ENCODE measurements at places on chromosomes 11 and 22.

- no peak for DNase-seq
Observed at GRCh38 chr22:21043860-21044535, 1.7 kb upstream of the LRRC74B start.

- no peak for DNase-seq
Observed at GRCh38 chr11:11500744-11501487, 120.9 kb downstream of the GALNT18 start.

- DNase-seq: no peak
Observed at GRCh38 chr11:18064450-18065054, 18.5 kb upstream of the TPH1 start.

DNA sequence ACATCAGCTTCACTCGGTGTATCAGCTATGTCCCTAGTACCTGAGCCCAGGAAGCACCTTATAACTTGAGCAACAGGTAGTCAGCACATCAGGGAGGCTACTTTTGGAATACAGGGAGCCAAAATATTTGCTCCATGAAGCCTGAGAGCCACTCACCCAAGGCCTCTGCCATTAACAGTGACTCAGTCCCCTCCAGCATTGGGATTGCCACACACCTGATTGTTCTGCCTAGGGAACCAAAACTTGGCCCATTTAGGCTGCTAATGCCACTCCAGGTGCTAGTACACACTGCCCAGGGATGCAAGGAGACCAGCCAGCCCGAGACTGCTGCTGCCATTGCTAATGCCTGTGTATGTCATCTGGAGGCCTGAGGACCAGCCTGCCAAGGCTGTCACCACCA is 773.6 kb upstream of the TENM4 start:
- no peak for DNase-seq

- no peak for DNase-seq
Observed at GRCh38 chr22:29300467-29300806, 6.0 kb upstream of the GAS2L1 start.

DNA sequence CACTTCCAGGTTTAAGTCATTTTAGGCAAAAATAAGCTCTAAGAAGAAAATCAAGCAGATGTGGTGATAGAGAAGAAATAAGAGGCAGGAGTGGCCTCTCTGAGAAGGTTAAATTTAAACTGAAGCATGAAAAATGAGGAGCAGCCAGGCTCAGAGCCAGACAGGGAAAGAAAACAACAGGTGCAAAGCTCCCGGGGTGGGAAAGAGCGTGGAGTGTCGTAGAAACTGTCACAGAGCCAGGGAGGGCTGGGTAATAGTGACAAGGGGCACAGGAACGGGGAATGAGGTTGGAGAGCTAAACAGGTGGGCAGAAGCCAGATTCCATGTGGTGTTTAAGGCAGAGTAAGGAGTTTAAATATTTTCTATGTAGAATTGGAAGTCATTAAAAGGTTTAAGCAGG is 132.1 kb upstream of the BLID start:
- DNase-seq: no peak

GRCh38 chr11:17892409-17892808 is 120.4 kb downstream of the SERGEF start:
- no peak for DNase-seq

DNA sequence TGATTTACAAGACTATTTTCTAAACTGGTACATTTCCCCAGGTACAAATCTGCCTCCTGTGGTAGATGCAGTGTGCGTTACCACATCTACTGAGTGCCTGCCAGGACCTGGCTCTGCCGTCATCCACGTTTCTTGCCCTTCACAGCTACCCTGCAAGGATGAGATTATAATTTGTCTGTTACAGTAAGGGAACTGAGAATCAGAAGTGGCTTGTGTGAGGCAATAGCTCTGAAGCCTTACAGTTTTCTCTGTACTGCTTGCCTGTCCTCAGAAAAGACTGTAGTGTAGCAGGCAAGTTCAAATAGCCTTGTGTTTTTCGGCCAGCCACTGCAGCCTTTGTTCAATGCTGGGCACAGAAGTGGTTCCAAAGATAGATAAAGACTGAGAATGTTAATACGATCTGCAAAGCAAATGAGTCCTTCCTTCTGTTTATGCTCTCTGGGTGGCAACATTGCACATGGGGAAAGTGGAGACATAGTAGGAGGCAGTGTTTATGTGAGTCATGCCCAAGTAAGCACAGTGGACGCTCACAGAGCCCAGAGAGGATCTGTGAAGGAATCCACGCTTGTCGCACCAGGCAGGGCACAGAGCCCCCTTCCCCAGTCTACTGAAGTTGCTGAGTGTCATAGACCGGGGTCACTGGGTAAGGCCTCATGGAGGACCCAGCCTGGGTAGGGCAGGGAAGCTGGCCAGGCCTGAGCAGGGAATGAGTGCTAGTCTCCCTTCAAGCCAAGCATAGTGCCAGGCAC is 49.1 kb downstream of the MICAL2 start:
- DNase-seq: no peak

DNA sequence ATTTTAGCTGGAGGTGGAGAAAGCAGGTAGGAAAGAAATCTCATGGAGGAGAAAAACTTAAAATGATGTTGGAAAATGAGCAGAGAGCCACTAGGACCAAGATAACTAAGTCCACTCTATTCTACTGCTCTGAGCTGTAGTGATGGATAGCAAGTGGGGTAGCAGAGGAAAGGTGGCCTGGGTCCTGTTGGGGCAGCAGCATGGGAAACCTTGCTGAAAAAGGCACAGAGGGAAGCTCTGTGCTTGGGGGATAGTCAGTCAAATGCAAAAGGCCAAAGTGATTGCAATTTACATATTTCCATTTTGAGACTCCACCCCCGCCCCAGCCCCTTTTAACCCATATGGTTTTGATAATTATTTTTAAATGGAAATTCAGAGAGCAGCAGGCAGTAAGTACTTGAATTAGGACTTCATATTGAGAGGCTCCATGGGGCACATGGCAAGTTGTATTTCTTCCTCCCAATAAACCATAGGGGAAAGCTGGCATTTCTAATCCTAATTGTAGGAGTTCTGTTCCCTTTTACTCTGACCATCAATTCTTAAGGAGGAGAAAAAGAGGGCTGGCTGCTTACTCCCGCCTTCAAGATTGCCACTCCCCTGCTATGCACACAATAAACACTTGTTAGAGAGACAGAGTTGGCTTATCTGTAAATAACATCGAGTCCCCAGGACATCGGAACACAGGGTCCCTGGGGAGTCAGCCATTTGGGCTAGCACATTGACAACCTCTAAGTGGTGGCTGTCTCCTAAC is 1341.5 kb upstream of the TENM4 start:
- no peak for DNase-seq

GRCh38 chr11:22203281-22203680 is 10.4 kb downstream of the ANO5 start:
- no peak for DNase-seq

- DNase-seq: no peak
Observed at GRCh38 chr11:4581443-4581842, at the start of gene OR52I2. OR52I2 (plus strand) TSS chr11:4581743.

DNA sequence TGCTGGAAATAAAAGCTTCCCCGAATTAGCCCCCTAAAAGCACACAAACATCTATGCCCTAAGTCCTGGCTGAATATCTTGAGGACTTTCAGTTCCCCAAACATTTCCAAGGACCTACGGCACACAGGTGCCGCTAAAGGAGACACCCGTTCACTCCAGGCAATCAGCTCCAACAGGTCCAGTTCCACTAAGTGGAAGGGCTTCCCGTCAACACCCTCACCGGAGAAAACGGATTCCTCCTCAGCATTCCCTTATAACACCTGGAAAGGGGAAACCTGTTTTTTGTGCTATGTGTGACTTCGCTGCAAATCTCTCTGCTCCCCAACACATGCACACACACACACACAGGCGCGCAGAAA is 3.9 kb downstream of the TENM4 start:
- DNase-seq: no peak

DNA sequence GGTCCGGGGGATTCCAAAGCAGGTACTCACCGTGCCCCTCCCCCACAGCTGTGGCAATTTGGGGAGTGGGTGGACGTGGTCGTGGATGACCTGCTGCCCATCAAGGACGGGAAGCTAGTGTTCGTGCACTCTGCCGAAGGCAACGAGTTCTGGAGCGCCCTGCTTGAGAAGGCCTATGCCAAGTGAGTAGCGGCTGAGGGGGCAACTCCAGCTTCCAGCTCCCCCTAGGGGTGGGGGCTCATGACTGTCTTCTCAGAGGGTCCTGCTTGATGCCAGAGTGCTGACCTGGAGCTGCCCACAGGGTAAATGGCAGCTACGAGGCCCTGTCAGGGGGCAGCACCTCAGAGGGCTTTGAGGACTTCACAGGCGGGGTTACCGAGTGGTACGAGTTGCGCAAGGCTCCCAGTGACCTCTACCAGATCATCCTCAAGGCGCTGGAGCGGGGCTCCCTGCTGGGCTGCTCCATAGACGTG is 4.2 kb downstream of the CAPN1 start:
- no peak for DNase-seq

GRCh38 chr22:19576460-19577421 is 52.5 kb upstream of the CLDN5 start:
- DNase-seq: peak; percentile 41

DNA sequence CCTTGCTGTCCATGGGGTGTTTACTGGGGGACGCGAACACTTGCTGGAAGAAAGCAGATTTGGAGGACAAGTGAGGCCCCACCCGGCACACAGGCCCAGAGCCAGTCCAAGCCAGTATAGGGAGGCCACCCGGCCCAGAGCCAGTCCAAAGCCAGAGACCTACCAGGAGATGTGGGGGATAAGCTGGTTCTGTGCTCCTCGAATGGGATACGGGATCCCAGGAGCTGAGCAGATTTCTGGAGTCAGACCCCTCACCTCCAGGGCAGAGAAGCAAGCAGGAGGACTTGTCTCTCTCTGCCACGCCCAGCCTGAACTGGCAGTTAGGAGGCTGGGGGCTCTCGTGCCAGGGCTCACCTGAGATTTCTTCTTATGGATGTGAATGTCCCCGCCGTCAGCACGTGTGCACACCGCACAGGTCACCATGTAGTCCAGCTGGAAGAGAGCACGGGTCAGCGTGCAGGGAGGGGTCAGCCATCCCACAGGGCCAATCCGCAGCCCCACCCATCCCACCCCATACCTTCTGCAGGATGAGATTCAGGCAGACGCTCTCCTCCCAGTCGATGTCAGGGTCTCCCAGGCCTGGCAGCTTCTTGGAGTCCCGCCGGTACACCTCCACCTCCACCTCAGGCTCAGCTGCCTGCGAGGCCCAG is 35.3 kb downstream of the KIAA0930 start:
- no peak for DNase-seq

DNA sequence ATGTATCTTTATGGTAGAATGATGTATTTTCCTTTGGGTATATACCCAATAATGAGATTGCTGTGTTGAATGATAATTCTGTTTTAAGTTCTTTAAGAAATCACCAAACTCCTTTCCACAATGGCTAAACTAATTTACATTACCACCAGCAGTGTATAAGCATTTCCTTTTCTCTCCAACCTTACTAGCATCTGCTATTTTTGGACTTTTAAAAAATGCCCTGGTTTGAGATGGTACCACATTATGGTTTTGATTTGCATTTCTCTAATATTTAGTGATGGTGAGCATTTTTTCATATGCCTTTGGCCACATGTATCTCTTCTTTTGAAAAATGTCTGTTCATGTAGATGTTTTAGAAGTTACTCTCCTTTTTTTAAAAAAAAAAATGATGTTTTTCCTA is 142.0 kb downstream of the METTL15 start:
- no peak for DNase-seq
